ENCODE measurements at places on chromosomes 3 and 15. TPM values are rescaled to one million over a fixed set of nuclear protein-coding genes. Genes with fewer than 3 reads are reported as not detected.

- no peaks in the 10 kb centered on the region for H3K36me3 ChIP-seq
- no peak overlapping the region for H3K27ac ChIP-seq
- no peaks in the 10 kb centered on the region for H3K27me3 ChIP-seq
- H3K4me3 ChIP-seq = no peak overlapping the region
These were observed 164.5 kb downstream of the XXYLT1 start for GRCh38 chr3:195106418-195106906.

ZDHHC23 gene
- 7.7 TPM for total RNA-seq

GRCh38 chr15:101001056-101001455, 81.9 kb downstream of the LRRK1 start:
- no peak overlapping the region for H3K27ac ChIP-seq
- no peak overlapping the region for H3K4me3 ChIP-seq
- peaks cover 2% of the 10 kb centered on the region for H3K36me3 ChIP-seq
- no peaks in the 10 kb centered on the region for H3K27me3 ChIP-seq

DNA sequence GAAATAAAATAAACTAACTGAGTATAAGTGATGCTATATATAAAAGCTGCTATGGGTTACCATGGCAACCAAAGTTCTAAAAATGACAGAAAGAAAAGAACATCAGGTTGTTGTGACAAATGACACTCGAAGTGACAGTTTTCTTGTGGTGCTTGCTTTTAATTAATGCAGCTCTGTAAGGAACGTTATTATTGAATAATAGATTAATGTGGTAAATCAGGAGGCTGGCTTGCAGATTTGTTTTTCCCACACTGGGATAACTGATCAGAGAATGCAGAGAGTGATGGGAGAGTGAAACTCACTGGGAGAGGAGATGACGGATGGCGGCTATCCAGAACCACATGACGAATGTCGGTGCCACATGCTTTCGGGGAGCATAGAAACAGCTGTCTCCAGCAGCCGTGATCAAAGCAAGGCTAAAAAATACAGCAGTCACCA, 207.0 kb upstream of the ATP10A start:
- no peaks in the 10 kb centered on the region for H3K27me3 ChIP-seq
- no peak for DNase-seq
- H3K4me3 ChIP-seq = no peak overlapping the region
- no peaks in the 10 kb centered on the region for H3K4me1 ChIP-seq
- H3K27ac ChIP-seq = no peak overlapping the region

PRC1 gene
- total RNA-seq = 31.1 TPM

GRCh38 chr3:194592798-194593752, 40.1 kb downstream of the TMEM44 start:
- no peaks in the 10 kb centered on the region for H3K4me1 ChIP-seq
- no peak for DNase-seq
- no peak overlapping the region for H3K27ac ChIP-seq
- no peaks in the 10 kb centered on the region for H3K27me3 ChIP-seq
- H3K4me3 ChIP-seq = no peak overlapping the region

DNA sequence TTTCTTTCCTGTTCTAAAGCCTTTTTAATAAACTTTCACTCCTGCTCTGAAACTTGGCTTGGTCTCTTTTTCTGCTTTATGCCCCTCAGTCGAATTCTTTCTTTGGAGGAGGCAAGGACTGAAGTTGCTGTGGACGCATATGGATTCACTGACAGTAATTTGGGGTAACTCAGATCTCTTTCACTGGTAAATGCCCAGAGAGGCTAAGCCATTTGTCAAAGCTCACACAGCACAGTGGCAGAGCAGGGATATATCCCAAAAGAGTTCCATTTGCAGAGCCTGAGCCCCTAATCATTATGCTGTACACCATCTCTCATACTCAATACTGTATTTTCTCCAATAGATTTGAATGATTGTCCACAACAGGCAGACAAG, 72.3 kb upstream of the GALNT15 start:
- peaks cover 5% of the 10 kb centered on the region for H3K4me1 ChIP-seq
- H3K36me3 ChIP-seq = no peaks in the 10 kb centered on the region
- no peak overlapping the region for H3K27ac ChIP-seq
- H3K27me3 ChIP-seq = no peaks in the 10 kb centered on the region

AADACL2 gene
- total RNA-seq = not detected

TM4SF1 gene
- total RNA-seq = 177 TPM
